ENCODE measurements at places on chromosomes 2 and 18. TPM values are rescaled to one million over a fixed set of nuclear protein-coding genes. Genes with fewer than 3 reads are reported as not detected.

GRCh38 chr18:45728336-45729010 is 4.5 kb downstream of the SLC14A1 start:
- H3K4me1 ChIP-seq: no peaks in the 10 kb centered on the region
- no peak for DNase-seq
- H3K4me3 ChIP-seq: no peak overlapping the region

- no peak overlapping the region for H3K27ac ChIP-seq
- H3K4me3 ChIP-seq: no peak overlapping the region
- H3K27me3 ChIP-seq: no peaks in the 10 kb centered on the region
- peak; percentile 27 for DNase-seq
Observed at GRCh38 chr2:205712508-205712907, 30.2 kb downstream of the NRP2 start.

DNA sequence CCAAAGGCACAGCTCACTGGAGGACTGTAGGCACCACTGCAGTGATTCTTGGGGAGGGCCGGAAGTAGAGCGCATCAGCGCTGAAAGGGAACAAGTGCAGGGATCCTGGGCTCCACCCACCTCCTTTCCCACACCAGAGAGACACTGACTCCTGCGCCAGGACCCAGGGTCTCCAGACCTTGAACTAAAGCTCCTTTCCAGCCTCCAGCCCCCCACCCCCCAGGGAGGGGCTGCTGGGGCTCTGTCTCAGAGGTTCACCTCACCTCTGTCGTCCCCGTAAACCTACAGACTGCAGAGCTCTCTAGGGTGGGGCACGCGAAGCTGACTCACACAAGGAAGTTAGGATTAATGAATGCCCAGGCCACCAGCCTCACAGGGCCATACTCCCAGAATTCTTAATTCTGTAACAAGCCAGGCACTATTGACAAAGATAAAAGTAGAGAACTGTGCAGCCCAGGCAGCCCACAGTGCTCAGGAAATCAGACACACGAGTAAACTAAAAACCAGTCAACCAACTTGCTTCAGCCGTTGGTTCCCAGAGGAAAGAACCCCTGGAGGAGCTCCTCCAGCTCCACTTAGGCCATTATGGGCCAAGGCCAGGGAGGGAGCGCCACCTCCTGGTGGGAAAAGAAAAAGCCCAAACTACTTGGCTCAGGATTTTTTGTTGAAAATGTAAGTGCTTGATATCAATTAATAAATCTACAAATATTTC is 45.1 kb upstream of the ACAA2 start:
- no peak overlapping the region for H3K4me3 ChIP-seq
- no peaks in the 10 kb centered on the region for H3K4me1 ChIP-seq
- no peak overlapping the region for H3K27ac ChIP-seq
- peak; percentile 79 for DNase-seq
- H3K36me3 ChIP-seq: no peaks in the 10 kb centered on the region

GRCh38 chr2:181197140-181197760 is 216.8 kb downstream of the UBE2E3 start:
- no peaks in the 10 kb centered on the region for H3K4me1 ChIP-seq
- no peak overlapping the region for H3K4me3 ChIP-seq
- no peaks in the 10 kb centered on the region for H3K36me3 ChIP-seq
- H3K27me3 ChIP-seq: no peaks in the 10 kb centered on the region
- no peak for DNase-seq

GRCh38 chr2:218257390-218257981 is 3.3 kb upstream of the GPBAR1 start:
- peak; percentile 71 for DNase-seq
- peaks cover 15% of the 10 kb centered on the region for H3K4me1 ChIP-seq
- peaks cover 38% of the 10 kb centered on the region for H3K36me3 ChIP-seq
- no peak overlapping the region for H3K27ac ChIP-seq
- no peak overlapping the region for H3K4me3 ChIP-seq
- H3K27me3 ChIP-seq: no peaks in the 10 kb centered on the region

DNA sequence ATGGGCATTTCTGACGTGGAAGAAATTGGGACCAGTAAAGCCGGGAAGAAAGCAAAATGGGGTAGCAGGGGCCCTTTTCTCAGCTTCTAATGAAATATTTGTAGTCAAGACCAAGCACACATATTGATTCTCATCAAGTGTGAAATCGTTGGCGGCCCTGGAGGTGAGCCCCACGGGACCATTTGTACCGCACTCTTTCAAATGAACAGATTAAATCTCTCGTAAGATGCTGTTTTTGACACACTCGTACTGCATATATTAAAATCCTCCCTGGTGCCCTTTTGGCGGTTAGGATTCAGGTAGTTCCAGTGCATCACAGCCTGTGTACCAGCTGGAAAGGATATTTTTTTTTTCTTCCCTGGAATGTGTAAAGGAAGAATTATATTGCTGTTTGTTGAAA is 9.9 kb upstream of the MYL1 start:
- H3K27me3 ChIP-seq: peaks cover 3% of the 10 kb centered on the region
- no peak overlapping the region for H3K4me3 ChIP-seq
- no peaks in the 10 kb centered on the region for H3K4me1 ChIP-seq
- H3K27ac ChIP-seq: no peak overlapping the region
- H3K36me3 ChIP-seq: no peaks in the 10 kb centered on the region
- no peak for DNase-seq

- peak overlapping the region; percentile 58 for H3K27ac ChIP-seq
- H3K27me3 ChIP-seq: no peaks in the 10 kb centered on the region
- no peak for DNase-seq
- peaks cover 26% of the 10 kb centered on the region for H3K4me1 ChIP-seq
- H3K36me3 ChIP-seq: no peaks in the 10 kb centered on the region
Observed at GRCh38 chr2:187574969-187575750, 20.9 kb upstream of the TFPI start.

- H3K27me3 ChIP-seq: peaks cover 25% of the 10 kb centered on the region
- peak; percentile 79 for DNase-seq
- H3K27ac ChIP-seq: no peak within 1 kb of the TSS
- no peaks in the 10 kb centered on the region for H3K4me1 ChIP-seq
- no peaks in the 10 kb centered on the region for H3K36me3 ChIP-seq
- no peak within 1 kb of the TSS for H3K4me3 ChIP-seq
Observed at GRCh38 chr18:60372596-60372995, at the start of gene MC4R. MC4R (minus strand) TSS chr18:60372775; CDS start chr18:60372349, 426 bp downstream.

- no peak overlapping the region for H3K4me3 ChIP-seq
- H3K27ac ChIP-seq: no peak overlapping the region
- H3K36me3 ChIP-seq: peaks cover 37% of the 10 kb centered on the region
- H3K4me1 ChIP-seq: peaks cover 47% of the 10 kb centered on the region
- H3K27me3 ChIP-seq: no peaks in the 10 kb centered on the region
Observed at GRCh38 chr2:30161929-30162706, 15.3 kb downstream of the YPEL5 start.

DNA sequence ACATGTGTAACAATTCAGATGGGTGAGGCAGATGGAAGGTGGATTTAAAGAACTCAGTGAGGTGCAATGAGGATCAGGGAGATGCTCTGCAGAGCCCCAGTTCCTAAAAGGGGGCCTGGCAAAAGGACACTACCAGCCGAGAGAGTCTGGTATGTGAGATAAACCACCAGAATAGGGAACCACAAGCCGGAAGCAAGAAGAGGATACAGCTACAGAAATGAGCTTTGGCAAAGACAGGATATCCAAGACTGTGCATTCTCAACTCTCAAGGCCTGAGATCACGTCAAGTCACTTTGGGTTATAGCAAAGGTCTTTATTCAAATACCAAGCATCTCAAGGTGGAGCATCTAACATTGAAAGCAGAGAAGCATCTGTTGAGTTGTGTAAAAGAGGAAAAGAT is 293.5 kb downstream of the ARHGAP15 start:
- no peak for DNase-seq
- no peaks in the 10 kb centered on the region for H3K27me3 ChIP-seq
- H3K27ac ChIP-seq: no peak overlapping the region

DNA sequence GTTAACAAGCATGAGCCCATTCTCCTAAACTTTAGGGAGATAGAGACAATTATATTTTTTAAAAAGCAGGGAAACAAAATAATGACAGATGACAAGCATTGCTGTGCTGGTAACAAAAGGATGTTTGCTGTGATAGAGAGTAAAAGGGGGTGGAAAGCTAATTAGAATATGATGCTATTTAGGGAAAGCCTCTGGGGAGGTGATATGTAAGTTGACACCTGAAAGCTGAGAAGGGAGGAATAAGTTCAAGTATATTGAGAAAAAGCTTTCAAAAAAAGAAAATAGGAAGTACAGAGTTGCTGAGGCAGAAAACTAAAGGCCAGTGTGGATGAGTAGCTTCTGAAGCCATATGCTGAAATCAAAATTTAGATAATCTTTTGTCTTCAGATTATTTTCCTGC is 565.2 kb upstream of the NRXN1 start:
- H3K4me1 ChIP-seq: no peaks in the 10 kb centered on the region
- H3K4me3 ChIP-seq: no peak overlapping the region

Gene CNRIP1
- total RNA-seq: 18.4 TPM

Gene SERPINB13
- 0.49 TPM for total RNA-seq

Gene ANKRD39
- 21.0 TPM for total RNA-seq

Gene GREB1
- total RNA-seq: 1.3 TPM

All from A673 (cell line).